ENCODE measurements at places on chromosomes 5 and 9.

GRCh38 chr5:37886242-37886905, 46.5 kb upstream of the GDNF start:
- DNase-seq, result no peak

GRCh38 chr5:8418049-8418426, 549.1 kb downstream of the MTRR start:
- peak; percentile 28 for DNase-seq

- no peak for DNase-seq
Measured at GRCh38 chr9:134932606-134933005, 14.9 kb upstream of the FCN1 start.

DNA sequence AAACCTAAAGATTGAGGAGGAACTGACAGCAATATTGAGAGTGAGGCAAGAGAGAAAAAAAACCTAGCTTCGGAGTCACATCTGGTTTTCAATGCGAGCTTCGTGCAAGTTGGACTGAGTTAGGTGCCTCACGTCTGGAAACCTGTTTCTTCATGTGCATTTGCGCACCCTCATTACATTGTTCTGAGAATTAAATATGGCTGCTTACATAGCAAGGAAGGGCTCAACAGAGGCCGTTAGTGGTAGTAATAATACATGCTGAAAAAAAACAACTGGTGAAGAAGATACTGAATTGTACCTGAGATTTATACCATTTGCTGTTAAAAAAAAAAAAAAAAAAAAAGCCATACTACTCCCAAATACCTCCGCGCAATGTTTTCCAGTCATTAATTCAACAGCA, 18.6 kb downstream of the DNAJA1 start:
- DNase-seq, result no peak

DNA sequence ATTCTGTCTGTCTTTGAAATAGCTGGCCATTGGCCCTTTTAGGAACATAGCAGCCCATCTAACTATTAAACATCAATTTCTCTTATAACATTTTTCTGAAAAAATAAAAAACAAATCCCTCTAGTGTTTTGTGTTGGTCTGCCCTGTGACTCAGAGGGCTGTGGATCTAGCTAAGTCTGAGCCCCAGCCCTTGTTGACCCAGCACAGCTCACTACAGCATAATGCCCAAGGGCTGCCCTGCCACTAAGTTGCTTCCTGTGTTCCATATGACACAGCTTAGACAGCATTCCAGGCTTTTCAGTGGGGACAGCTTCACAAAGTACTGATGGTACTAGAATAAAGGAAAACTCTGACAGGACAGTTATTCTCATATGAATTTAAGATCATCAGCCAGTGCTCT, 136.0 kb downstream of the SCAMP1 start:
- peak; percentile 64 for DNase-seq
